Adipose tissue (tissue), 3 donors: ENCODE measurements at places on chromosomes 4 and X. TPM values are rescaled to one million over a fixed set of nuclear protein-coding genes. Genes with fewer than 3 reads are reported as not detected.

CXCL1 gene
- 4.4 TPM for polyA plus RNA-seq

TRIM2 gene
- polyA plus RNA-seq: 5.9 TPM

CLGN gene
- polyA plus RNA-seq: 0.10 TPM

CENPVL2 gene
- polyA plus RNA-seq: not detected

TCEAL6 gene
- not detected for polyA plus RNA-seq

PRDX4 gene
- polyA plus RNA-seq: 324 TPM
